ENCODE measurements at places on chromosomes 6 and 20.
A peak's percentile ranks its signal among the peaks of the same experiment; 100 is the strongest.

DNA sequence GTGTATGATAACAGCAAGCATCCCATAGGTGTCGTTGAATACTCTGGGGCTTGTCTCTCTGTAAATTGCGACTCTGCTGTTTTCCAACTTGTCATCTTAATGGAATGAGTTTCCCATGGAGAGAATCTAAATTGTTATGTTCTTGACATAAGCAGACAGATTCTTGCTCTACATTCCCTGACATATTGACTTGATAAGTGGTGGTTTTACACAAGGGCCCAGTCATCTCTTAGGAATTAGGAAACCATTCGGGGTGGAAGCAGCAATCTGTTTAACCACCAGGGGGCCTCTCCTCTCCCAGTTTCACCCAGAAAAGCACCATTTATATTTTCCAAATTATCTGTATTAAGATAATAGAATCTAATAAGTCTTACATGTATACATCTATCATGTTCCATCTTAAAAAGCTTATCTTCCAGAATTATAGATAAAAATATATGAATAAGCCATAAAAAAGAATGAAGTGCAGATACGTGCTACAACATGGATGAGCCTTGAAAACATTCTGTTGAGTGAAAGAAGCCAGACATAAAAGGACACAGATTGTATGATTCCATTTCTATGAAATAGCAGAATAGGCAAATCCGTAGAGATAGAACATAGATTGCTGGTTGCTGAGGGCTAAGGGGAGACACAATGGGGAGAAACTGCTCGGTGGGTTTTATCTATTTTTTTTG is 23.1 kb upstream of the MROH8 start:
- DNase-seq = peak; percentile 26

- DNase-seq = no peak
Measured at GRCh38 chr6:13194852-13195251, 133.5 kb downstream of the TBC1D7 start.

DNA sequence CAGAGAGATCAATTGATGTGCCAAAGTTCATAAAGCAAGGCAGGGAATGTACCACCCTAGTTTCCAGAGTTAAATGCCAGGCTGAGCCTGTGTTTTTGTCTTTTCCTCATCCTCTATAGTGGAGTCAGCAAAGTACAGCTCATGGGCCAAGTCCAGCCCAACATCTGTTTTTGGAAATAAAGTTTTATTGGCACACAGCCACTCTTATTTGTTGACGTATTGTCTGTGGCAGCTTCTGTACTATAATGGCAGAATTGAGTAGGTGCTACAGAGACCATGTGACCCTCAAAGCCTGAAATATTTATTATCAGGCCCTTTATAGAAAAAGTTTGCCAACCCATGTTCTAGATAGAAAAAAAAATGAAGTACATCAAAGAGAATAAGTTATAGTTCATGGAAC is 187.0 kb downstream of the TSHZ2 start:
- no peak for DNase-seq

DNA sequence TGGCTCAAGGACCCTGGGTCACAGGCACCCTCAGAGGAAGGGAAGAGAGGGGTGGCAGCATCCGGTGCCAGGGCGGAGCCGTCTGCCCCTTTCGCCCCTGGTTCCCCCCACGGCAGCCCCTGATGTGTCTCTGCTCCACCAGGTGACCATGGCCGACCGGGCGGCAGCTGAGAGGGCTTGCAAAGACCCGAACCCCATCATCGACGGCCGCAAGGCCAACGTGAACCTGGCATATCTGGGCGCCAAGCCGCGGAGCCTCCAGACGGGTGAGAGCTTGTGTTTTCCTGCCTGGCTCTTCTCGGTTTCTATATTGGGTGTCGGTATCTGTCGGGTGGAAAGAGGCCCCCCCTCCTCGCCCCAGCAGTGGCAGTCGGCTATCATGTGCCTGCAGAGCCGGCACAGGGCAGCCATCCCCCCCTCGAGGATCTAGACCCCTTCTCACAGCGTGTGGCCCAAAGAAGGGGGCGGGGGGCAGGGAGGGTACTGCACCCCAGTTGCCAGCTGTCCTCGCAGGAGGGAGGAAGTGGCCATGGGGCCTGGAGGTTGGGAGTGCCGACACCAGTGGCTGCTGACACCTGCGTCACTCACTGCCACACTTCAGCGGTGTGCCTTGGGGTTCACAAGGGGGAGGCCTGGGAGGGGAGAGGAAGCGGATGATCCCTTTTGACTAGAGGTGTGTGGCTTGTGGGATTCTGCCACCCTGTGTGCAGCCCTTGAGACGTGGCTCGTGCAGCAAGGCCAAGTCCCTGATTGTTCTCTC is 1.5 kb downstream of the RBM38 start:
- peak; percentile 91 for DNase-seq

GRCh38 chr6:30683980-30684338 is 2.5 kb downstream of the PPP1R18 start:
- no peak for DNase-seq

GRCh38 chr6:71902261-71902660 is 15.9 kb downstream of the RIMS1 start:
- DNase-seq = no peak

GRCh38 chr6:135145063-135145800 is 35.9 kb upstream of the MYB start:
- peak; percentile 37 for DNase-seq

- no peak for DNase-seq
Measured at GRCh38 chr20:32922466-32922865, 63.7 kb downstream of the EFCAB8 start.

- no peak for DNase-seq
Measured at GRCh38 chr20:64189530-64189966, 25.3 kb downstream of the MYT1 start.

DNA sequence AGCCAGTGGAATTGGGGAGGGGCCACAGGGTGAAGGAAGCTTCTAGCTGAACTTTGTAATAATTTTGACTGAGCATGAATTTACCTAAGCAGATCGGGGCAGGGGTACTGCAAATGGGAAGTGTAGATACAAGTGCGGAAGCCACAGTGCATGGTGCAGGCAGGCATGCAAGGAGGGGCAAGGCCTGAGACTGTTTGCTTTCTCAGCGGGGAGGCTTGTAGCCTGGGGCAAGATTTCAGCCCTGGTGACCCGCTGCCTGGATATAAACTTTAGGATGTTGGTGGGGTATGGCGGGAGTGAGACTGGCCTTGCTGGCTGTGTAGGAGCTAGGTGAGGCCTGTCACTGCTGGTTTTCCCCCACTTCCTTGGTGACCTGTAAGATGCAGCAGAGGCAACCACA is 266.4 kb upstream of the PREP start:
- DNase-seq = no peak

DNA sequence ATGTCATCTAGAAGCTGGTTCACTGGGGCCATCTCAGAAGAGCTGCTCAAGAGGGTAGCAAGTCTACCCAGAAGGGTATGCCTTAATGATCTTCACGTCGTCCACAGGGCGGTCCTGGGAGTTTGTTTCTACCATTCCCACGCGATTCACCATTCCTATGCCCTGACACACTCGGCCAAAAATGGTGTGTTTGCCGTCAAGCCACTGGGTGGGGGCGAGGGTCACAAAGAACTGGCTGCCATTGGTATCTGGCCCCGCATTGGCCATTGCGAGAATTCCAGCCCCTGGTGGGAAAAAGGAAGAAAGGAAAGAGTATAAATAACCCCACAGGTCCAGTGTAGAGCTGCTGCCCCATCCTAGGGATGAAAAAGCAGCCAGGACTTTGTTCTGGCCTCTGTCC is 16.5 kb upstream of the CPNE5 start:
- no peak for DNase-seq

DNA sequence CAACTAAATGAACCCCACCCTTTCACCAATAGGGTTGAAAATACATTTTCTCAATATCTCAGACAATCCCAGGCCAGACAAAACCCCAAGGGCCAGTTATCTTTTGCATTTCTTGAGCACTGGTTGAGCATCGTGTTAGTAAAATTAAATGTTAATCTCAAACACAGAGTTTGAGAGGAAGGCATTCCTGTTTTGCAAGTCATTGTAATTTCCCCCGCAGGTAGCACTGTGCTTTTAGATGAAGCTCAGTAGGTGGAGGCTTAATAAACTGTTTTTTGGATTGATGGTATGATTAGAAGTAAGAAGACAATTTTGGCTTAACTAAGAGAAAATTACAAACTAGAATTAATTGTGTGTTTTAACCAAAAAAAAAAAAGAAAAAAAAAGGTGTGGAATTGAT is 998.6 kb upstream of the FLRT3 start:
- DNase-seq = no peak

DNA sequence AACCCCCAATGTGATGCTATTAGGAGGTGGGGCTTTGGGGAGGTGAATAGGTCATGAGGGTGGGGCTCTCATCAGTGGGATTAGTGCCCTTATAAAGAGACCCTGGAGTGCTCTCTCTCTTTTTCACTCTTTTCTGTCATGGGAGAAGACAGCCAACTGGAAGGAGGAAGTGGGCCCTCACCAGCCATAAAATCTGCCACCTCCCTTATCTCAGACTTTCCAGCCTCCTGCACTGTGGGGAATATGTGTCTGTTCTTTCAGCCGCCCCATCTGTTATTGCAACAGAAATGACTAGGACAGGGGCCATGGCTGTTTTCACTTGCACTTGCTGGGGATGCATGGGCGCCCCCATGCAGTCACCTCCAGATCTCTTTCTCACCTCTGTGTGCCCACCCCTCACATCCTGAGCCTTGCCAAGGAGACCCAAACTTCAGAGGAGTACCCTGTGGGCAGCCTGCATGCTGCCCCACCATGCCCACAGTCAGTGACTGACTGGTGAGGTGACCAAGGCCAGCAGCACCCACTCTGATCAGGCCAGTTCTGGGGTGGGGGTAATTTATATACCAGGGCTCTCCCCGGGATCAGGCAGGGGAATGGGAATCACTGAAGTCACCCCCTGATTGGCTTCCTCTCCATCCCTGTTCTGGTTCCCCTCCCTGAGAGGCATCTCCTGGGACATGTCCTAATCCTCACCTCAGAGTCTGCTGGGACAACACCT is 118.4 kb downstream of the ANKRD60 start:
- DNase-seq = no peak

DNA sequence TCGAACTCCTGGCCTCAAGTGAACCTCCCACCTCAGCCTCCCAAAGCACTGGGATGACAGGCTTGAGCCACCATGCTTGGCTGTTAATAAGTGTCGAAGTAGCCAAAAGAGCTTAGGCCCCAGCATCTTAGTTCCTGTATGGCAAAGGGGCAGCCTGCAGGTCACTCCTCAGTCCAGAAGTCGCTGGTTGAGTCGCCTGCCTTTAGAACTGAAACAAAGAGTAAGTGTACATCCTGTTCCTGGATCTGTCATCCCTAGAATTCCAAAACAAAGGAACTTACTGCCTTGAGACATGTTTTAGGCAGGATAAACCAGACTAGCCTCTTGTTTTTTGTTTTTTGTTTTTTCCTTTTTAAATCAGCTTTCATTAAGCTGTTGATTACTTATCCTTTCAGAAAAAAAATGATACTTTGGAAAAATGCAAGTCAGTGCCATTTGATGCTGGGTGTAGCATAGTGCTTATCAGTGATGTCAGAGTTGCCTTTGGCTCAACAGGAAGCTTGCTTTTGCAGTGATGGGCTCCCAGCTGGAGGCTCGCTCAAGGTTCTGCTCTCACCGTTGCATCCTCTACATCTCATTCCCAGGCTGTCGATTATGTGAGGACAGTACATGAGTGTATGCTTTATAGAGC is 9.0 kb downstream of the ACTR5 start:
- DNase-seq = no peak

DNA sequence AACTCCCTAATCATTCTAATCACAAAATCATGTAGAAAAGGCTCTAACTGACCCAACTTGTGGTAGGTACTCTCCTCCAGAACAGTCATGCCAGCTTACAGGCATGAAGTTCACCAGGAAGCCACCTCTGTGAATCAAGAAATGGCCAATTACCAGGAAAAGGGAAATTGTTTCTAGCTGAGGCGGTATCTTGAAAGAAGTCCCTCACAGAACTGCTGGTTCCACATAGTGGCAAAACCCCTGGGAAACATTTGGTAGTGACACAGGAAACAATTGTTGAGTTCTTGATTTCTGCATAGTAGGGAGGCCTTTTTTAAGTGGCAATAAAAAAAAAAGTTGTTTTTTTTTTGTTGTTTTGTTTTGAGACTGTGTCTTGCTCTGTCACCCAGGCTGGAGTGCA is 3.4 kb upstream of the ZHX3 start:
- DNase-seq = no peak

DNA sequence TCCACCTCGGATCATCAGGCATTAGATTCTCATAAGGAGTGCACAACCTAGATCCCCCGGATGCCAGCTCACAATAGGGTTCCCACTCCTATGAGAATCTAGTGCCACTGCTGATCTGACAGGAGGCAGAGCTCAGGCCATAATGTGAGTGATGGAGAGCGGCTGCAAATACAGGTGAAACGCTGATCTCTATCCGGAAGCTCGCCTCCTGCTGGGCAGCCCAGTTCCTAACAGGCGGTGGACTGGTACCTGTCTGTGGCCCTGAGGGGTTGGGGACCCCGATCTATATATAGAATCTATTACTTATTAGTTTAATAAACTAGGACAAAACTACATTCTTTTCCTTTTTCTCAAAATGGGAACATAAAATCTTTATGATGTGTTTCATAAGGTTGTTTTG is 741.9 kb downstream of the RFPL4B start:
- DNase-seq = no peak

- no peak for DNase-seq
Measured at GRCh38 chr6:86203044-86203443, 560.4 kb upstream of the SYNCRIP start.

DNA sequence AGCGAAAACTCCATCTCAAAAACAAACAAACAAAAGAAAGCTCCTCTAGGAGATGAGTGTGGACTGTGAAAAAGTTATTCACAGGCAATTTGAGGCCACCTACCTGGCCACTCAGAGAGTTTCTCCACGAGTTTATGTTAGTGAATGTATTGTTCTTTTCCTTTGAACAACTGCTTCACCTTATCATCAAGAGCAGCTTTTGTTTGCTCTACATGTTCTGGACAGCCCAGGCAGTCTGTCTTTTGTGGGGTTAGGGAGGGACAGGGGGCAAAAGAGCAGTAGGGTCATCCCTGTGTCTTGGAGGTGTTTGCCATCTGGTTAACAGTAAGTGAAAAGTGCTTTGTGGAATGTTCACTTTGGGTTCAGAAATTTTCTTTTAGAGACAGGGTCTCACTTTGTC is 8.0 kb downstream of the CASS4 start:
- no peak for DNase-seq

All from CD4-positive, alpha-beta memory T cell (primary cell).